ENCODE measurements at places on chromosomes 6 and 20.
A peak's percentile ranks its signal among the peaks of the same experiment; 100 is the strongest.

DNA sequence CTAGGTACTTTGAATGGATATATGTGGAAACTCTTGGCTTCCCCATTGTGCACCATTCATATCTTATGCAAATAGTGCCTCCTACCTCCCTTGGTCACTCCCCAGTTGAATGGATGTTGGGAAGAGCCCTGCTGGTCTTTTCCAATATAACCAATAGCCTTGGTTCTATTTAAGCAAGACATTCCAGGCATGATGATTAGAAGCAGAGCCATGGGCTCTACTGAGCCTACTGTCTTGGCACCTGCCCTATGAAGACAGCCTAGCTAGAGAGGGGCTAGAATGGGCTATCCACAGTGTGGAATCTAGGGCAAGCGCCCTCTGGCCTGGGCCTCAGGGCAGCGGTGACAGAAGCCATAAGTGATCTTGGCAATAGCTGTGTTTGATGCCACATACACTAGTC lies 15.6 kb downstream of the SLC17A1 start:
- no peak for DNase-seq

- no peak for DNase-seq
Measured at GRCh38 chr6:111838749-111839484, 34.3 kb downstream of the FYN start.

GRCh38 chr6:121865811-121866210 lies 430.4 kb downstream of the GJA1 start:
- no peak for DNase-seq

DNA sequence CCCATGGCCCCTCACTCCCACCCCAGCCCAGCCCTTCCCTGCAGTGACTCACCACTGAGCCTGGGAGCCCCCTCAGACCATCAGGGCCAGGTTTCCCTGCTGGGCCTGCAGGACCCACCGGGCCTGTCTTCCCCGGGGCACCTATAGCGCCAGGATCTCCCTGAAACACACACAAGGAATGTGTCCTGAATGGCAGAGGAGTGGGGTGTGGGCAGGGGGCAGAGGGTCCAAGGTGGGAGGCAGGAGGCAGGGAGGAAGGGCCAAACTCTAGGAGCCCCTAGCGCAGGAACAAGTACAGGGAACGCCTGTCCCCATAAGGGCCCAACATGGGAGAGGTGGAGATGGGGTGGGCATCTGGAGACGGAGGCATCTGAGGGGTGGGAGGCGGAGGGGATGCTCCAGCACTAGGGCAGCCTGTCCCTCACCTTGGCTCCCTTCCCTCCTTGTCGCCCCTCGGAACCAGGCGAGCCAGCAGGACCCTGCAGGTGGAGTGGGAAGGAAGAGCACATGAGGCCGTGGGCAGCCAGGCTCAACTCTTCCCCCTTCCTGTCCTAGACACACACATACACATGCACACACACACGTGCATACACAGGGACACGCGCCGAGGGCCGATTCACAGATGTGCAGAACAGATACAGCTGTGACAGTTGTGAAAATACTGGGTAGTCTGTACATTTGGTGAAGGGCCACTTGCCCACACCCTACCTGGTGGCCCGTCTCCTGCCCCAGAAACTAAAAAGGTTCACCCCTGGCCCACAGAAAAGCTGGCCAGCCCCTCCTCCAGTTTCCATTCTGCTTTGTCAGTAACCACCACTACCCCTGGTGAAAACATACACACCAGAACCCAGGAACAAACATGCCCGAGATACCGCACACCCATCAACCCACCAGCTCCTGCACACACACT lies 24.6 kb downstream of the COL11A2 start:
- no peak for DNase-seq

GRCh38 chr20:34791289-34792020 lies 34.0 kb downstream of the NCOA6 start:
- no peak for DNase-seq

DNA sequence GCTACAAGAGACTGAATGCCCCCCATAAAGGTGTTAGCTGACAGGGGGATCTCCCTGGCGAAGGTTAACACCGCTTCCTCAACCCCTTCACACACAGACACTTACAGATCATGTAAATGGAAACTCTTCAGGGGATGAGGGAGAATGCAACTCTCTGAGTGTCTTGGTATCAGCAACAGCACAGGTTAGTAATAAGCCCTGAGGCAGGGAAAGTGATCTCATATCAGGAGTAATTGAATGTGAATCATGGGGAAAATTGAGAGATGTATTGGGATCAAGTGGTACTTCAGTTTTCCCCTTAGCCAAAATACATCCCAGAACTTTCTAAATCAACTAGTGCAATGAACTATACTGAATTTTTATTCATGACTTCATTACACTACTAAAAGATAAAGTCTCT lies 23.8 kb downstream of the OR2J3 start:
- DNase-seq: no peak

DNA sequence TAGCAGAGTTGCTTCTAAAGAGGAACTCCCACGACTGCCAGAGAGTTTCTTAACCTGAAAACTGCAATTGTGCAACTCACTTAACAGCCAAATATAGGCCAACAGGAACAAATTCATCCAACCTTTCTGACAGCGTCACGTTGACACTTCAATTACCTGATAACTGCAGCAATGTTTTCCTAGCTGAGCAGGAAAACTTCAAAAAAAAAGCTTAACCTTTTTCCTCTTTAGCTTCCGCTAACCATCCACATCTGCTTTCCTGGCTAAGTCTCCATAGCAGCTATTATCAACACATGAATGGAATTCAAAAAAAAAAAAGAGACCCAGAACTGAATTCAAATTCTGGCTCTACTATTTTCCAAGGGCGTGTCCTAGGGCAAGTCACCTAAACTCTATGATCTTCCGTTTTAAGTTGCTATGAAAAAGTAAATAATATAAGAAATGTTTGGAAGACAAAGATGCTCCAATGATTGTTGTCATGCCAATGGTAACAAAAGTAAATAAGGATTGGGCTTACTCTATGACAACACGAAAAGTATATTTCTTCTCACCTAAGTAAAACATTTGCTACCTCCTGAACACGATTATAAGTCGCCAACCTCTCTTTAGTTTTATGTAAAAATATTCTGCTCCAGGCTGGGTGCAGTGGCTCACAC lies 524.6 kb upstream of the JARID2 start:
- DNase-seq: no peak

DNA sequence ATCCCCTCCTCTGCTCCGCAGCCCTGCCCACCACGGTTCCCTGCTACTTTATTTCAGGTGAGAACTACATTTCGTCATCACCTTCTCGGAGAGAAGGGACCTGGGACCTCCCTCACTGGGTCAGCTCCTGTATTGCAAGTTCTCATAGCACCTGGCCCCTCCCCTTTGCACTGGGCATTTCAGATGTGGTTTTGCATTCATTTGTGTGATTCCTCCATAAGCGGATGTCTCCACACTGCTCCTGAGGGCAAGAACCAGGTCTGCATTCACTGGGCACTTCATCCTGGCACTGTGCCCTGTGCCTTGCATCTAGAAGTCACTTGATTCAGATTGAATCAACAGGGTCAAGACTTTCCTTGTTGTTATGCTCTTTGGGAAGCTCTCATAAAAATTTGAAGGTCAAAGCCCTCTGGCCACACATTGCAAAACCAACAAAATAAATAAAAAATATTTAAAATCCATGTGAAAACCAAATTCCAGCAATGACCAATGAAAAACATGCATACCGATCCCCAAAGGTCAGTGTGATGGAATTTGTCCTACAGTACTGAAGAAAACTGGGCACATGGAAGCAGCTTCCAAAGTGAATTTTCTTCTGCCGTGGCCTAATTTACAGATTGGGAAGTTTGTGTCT lies 89.1 kb upstream of the F13A1 start:
- no peak for DNase-seq

GRCh38 chr6:48641544-48641943 lies 530.5 kb upstream of the PTCHD4 start:
- DNase-seq: no peak

GRCh38 chr6:167739721-167740475 lies 86.8 kb upstream of the AFDN start:
- DNase-seq: no peak

GRCh38 chr6:32785781-32786533 lies 22.6 kb upstream of the HLA-DQB2 start:
- DNase-seq: peak; percentile 28

GRCh38 chr6:20197251-20197650 lies 15.0 kb downstream of the MBOAT1 start:
- no peak for DNase-seq

GRCh38 chr6:138537106-138537505 lies 37.8 kb upstream of the NHSL1 start:
- no peak for DNase-seq

- no peak for DNase-seq
Measured at GRCh38 chr6:164037171-164037870, 622.8 kb downstream of the QKI start.

- no peak for DNase-seq
Measured at GRCh38 chr6:138422861-138423260, 18.8 kb downstream of the HEBP2 start.

DNA sequence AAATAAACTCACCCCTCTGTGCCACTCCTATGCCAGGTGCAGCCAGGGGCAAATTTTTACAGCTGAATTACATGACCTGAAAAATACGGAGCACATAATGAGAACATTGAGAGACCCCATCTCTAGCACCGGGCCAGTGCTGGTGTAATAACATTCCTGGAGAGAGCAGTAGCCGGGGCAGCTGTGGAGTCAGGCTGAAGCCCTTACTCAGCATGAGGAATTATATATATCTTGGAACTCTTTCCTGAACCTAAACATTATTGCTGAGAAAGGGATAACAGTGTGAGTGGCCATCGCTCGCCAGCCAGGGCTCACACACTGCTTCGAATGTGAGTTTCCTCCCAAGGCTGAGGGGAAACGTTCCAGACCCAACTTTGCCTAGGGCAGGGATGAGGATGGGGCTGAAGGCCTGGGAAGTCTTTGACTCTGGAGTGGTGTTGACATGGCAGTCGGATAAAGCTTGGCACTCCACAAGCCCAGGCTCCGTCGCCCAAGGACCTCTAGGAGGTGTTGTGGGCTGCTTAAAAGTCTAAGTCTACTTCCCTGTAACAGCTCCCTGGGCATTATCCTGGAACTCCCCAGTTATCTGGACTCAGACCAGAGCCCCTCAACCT lies 269.8 kb downstream of the CDC5L start:
- no peak for DNase-seq

- no peak for DNase-seq
Measured at GRCh38 chr20:18774207-18774606, 39.4 kb upstream of the SCP2D1 start.

- no peak for DNase-seq
Measured at GRCh38 chr6:75926293-75927168, 145.9 kb downstream of the IMPG1 start.

GRCh38 chr20:57893366-57893999 lies 183.7 kb upstream of the PMEPA1 start:
- DNase-seq: no peak

DNA sequence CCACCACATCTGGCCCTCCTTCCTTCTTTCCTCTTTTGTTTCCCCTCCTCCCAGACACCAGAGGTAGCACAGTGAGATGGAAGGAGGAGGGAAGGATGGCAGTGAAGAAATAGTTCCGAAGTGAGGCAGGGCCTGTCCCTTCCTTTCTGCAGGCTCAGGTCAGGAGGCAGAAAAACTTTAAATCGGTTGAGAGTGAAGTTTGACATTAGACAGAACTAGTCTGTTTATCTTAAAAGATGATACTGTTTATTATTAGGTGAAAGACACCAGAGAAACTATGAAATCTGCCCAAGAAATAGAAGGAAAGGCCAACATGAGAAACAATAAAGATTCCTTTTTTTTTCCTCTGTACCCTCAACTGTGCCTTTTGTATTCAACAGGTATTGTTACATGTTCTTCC lies 670.3 kb downstream of the UTRN start:
- DNase-seq: no peak

DNA sequence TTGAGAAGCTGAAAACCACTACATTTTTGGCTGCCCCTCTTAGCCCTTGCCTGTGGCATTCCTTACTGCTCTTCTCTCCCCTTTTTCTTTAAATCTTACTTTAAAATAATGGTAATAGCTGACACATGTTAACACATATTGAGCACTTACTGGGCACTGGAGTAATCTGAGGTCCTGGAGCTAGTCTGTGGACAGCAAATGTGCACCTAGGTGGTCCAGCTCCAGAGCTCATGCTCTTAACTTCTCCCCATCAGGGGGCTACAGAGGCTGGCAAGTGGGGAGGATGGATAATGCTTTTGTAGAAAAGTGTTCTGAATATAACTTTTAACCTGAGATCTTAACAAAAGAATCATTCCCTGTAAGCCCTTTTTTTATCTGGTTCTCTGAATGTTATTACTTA lies 74.8 kb downstream of the ADGRB3 start:
- no peak for DNase-seq

DNA sequence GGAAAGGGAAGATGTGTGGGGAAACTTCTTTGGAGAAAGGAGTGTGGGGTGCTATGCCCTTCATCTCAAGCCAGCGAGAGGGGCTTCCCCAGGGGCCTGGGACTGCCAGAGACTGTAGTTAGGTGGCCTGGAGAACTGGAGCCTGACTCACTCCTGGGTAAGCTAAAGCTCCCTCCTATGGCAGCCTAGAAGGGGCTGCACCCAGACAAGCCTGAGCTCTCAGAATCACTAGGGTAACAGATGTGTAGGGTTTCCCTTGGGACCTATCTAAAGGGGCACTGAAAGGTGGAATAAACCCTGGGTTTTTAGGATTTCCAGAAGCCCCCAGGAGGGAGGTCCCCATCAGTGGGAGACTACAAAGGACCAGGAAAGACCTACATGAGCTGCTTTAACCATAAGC lies 1.6 kb upstream of the ARMC2 start:
- no peak for DNase-seq

DNA sequence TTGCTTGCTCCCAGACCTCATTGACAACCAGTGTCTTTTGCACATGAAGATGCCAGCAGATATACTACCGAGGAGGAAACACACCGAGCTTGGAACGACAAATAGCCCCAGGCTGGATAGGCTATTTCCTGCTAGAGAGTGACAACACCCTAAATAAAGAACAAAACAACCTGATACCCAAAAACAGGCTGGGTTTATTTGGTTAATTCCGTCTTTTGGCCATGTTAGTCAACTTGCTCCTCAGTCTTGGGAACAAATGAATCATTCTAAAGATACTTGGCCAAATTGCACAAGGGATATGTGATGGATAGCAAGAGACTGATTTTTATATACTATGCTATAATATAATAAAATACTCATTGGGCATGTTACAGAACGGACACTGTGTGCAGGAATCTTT lies 11.5 kb upstream of the MUC22 start:
- no peak for DNase-seq

DNA sequence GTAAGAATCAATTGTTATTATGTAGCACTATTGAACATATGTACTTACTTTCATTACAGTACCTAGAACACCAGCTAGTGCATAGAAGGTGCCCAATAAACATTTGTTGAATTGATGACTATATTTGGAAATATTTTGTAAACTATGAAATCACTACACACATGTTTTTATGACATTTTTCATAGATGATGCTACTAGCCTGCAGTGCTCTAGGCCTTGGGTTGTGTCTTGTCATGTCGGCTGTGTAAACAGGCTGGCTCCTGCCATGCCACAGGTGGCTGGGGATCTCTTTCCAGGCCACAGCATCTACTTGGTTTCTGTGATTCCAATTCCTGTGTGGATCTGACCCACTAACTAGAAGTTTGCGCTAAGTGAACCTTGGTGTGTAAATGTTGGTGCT lies 43.3 kb upstream of the EDN1 start:
- no peak for DNase-seq

Data from CD4-positive, alpha-beta T cell treated with Interleukin-6 for 4 hours (primary cell).